ENCODE measurements at places on chromosomes 4 and X.

GRCh38 chr4:1167244-1167949, 5.0 kb downstream of the SPON2 start:
- DNase-seq = peak; percentile 81

DNA sequence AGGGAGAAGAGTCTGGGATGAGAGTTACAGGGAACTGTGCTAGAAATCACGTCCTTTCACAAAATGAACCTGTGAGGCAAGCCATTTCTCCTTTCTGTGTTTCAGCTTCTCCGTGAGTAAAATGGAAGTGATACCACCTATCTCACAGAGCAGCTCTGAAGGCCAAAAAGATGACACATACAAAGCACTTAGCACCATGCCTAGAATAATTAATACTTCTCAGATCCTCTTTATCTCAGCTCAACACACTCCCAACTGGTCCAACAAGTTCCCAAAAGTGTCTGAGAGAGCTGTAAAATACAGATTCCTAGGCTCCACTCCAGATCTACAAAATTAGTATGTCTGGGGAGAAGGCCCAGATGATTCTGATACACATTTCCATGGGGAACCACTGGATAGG, 38.3 kb downstream of the LHFPL1 start:
- no peak for DNase-seq

GRCh38 chrX:44054863-44055601, 81.8 kb upstream of the NDP start:
- no peak for DNase-seq

GRCh38 chr4:30770049-30770549, 49.9 kb downstream of the PCDH7 start:
- no peak for DNase-seq

GRCh38 chrX:118577041-118577440, 81.4 kb downstream of the DOCK11 start:
- DNase-seq = no peak

- no peak for DNase-seq
Observed at GRCh38 chr4:8308856-8309771, 39.6 kb downstream of the HTRA3 start.

DNA sequence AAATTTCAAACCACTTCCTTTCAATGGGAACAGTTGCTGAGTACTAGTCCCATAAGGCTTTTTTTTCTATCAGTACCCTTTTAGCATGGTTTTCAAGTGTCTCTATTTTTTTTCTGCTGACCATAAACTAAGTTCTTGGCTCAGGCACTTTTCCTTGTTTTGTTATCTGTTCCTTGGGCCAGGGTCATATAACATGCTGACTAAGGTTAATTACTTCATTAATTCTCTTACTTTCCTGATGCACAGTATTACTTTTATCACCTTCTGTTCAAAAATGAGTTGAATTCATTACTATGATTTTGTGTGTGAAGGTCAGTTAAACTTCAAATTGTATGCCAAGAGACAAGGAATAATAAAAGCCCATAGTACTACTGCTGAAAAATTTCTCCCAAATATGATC, 19.7 kb upstream of the BTC start:
- DNase-seq = no peak

DNA sequence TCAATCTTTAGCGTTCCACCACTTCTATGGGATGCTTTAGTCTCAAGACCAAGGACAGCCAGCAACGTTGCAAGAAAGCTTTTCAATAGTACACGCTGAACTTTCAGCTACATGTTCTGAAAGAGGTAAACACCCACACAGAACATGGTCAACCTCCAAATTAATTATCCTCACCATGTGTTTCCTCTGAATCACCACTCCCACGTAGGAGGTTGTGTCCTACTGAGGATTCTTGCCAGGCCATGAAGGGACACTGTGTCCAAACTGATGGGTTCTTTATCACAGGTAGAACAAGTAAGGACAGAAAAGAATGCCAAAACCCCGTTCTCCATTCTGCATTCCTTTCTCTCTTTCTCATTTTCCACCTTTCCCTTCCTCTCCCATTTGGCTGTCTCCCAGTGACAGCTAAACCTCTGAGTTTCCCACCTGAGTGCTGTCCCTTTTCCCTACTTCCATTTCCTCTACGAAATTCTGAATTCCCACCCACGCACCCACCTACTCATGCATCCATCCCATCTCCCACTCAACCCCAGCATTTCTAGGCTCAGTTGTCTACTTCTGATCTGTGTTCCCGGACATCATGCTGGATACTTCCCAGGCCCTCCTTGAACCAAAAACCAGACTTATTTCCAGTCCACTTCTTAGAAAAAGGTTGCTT, 29.0 kb upstream of the GPM6B start:
- no peak for DNase-seq

GRCh38 chrX:149611623-149612175, 16.6 kb upstream of the HSFX2 start:
- no peak for DNase-seq

DNA sequence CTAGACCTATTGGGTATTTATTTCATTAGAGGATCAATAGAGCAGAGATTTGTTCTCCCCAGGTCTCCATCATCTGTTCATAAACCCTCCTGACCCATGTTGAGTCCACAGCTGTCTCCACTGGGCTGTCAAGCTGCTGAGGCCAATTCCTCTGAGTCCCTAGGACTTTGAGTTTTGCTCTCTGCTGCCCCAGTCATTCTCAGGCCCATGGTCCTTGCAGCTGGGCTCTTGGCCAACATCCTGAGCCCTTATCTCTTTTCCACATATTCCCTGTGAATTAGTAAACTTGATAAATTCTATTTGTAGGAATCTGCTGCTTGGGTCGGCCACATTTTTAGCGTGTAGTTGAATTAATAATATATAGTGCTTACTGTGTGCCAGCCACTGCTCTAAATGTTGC, 41.9 kb downstream of the FHL1 start:
- DNase-seq = no peak

DNA sequence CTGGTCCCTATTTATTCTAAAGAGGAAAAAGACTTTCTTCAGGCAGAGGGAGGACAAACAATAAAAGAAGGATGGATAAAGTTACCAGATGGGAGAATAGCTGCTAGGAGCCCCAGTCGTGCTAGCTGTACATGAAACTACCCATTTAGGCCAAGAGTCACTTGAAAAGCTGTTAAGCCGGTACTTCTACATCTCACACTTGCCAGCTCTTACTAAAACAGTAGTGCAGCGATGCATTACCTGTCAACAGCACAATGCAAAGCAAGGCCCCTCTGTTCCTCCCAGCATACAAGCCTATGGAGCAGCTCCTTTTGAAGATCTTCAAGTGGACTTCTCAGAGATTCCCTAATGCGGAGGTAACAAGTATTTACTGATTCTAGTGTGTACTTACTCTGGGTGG, 1138.8 kb downstream of the ARAP2 start:
- DNase-seq = no peak

- DNase-seq = no peak
Observed at GRCh38 chrX:151753313-151754046, 18.9 kb downstream of the CNGA2 start.

GRCh38 chr4:115418635-115419396, 305.4 kb upstream of the NDST4 start:
- DNase-seq = no peak

DNA sequence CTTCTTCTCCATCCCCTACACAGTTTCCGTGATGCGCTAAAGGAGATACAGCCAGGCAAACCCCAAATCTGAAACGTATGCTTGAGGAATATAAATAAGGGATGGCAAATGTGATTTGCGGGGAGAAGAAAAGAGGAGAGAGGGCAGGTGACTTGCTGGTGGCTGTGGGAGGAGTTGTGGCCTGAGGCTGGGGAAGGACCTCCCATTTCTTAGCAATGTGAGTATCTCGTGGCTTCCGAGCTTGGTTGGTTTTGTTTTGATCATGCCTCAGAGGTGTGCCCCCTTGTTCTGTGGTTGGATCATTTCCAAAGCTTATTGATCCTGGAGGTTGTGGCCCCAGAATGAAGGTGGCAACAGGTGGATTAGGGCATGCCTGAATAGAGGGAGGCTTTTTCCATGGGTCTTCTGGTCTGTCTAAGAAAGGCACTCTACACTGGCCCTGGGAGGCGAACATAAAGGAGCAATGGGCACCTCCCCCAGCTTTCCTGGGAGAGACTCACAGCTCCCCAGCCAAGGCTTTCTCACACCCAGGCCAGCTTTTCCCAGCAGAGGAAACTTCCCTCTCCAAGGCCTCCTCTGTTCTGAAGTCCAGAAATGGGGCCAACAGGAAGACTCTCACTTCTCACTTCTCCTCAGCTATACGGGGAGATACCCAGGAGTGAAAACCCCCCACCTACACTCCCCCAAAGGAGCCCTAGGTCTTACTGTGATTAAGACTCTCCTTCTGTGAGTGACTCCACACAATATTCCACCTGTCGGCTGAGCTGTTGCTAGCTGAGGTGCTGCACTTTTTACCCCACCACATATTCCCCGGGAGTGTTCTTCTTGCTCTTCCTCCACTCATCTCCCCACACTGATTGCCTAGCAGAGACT, 40.0 kb downstream of the C4orf51 start:
- no peak for DNase-seq

- DNase-seq = no peak
Observed at GRCh38 chr4:86704601-86705000, 110.5 kb downstream of the PTPN13 start.

DNA sequence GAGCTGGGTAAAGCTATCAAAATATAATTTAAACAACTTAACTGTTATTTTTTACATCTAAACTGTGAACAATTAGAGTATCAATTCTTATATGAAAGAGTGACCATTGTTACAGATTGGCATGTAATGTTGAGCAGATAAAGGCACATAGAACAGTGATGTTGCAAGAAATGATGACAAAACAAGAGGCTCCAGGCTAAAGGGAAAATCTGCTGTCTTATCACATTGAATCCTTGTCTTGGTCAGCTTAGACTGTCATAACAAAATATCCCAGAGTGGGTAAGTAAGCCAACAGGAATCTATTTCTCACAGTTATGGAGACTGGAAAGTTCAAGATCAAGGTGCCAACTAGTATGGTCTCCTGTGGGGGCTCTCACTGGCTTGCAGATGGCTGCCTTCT, 154.1 kb upstream of the PPP3CA start:
- no peak for DNase-seq

- DNase-seq = peak; percentile 61
Observed at GRCh38 chr4:128782076-128782715, 27.3 kb upstream of the JADE1 start.

DNA sequence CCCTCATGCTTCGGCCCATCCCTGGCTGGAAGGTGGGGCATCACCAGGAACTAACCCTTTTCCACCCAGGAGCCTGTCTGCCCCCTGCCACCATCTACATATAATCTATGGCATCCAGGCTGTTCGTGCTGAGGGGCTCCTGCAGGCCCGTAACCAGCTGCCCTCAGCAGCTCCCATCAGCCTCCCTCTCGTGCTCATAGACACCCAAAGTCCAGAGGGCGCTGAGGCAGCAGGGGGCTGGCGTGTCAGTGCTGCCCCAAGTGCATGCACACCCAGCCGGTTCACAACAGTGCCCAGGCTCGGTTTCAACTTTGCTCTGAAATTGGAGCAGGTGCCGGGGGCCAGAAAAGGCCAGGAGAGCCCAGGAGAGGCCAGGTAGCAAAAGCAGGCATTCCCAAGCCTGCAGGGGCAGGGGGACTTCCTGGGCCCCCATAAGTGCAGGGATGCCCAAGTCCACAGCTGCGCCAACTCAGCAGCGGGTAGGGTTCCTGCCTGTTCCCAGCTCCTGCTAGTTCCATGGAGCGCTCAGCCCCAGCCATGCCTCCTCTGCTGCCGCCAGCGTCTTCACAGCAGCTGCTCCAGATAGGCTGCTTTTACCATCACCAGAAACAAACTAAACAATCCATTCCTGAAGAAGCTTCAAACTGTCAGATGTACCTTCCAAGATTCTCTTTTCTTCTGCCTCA, 558.2 kb upstream of the GNPDA2 start:
- no peak for DNase-seq

GRCh38 chr4:182449186-182449929, 206.2 kb downstream of the TENM3 start:
- DNase-seq = no peak

- no peak for DNase-seq
Observed at GRCh38 chr4:118190903-118191302, 156.6 kb downstream of the NDST3 start.

GRCh38 chr4:128986908-128987307, 106.4 kb downstream of the SCLT1 start:
- DNase-seq = no peak

DNA sequence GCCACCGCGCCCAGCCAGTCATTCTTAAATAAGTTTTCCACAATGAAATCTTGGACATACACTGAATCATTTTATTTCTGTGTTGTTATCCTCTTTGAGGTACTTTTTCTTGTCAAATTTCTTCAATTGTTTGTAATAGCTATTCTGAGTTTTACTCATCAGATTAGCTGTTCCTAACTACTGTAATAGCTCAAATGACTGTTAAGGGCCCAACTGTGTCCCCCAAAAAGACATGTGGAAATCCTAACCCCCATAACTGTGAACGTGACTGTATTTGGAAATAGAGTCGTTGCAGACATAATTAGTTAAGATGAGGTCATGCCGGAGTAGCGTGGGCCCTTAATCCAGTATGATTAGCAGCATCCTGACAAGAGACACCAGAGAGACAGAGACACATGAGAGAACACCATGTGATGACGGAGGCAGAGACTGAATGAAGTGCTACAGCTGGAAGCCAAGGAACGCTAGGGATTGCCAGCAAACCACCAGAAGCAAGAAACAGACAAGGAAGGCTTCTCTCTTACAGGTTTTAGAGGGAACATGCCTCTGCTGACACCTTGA, 22.9 kb downstream of the ACOT9 start:
- no peak for DNase-seq

DNA sequence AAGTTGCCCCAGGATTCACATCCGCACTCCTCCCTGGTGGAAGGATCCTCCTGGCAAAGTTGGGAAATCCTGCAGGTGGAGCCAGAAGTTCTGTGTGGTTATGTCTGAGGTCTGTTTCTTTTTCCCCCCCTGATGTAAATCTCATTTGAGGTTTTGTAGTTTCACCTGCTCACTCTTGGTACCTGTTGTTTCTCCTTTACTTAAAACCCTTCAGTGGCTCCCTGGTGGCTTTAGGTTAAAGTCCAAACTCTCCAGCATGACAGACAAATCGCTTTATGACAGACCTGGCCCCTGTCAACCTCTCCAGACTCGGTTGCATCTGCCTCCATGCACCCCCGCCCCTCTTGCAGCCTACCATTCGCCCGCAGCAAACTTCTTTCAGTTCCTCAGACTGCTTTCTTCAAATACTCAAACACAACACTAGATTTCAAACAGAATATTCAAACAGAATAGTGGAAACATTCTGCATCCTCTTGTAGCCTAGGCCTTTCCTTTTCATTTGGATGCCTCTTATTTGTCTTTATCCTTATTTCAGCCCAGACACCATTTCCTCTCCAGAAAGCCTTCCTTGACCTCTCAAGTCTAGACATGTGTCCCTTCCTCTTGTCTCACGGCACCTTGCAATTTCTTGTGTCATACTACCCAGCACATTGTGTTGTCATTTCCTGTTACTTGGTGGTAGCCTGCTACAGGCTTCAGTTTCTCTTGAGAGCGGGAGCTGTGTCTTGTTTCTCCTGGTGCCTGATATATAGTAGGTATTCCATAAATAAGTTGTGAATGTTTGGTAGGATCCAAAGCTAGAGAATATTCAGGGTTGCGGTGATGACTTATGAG, 24.8 kb downstream of the IL13RA1 start:
- DNase-seq = no peak

Measured in stimulated activated CD4-positive, alpha-beta T cell treated with anti-CD3 and anti-CD28 coated beads, Interleukin-4, amount 100 ng/mL, for 4 hours (primary cell).